Activated CD4-positive, alpha-beta T cell treated with anti-CD3 and anti-CD28 coated beads for 48 hours (primary cell): ENCODE measurements at places on chromosomes 5 and 9.

GRCh38 chr5:74243634-74244033 lies 396.9 kb downstream of the ENC1 start:
- no peak for DNase-seq

DNA sequence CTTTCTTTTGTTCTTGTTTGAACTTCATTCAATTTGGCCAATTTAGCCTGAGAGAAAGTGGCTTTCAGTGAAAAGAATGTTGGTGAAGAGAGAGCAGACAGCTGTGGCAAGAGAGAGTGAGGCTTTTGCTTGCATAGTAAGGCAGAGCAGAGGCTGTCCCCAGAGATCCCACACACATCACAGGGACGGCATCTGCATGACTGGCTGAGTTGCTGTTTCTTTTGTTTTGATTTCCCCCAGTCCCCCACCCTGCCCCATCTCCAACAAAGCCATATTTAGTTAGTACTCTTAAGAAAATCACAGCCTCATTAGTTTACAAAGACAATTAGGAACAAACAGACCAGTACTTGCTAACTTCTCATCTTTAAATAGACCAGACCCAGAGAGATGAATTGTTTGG lies 363.9 kb upstream of the SEMA6A start:
- no peak for DNase-seq

- no peak for DNase-seq
Observed at GRCh38 chr9:122076117-122076516, 17.0 kb downstream of the TTLL11 start.

DNA sequence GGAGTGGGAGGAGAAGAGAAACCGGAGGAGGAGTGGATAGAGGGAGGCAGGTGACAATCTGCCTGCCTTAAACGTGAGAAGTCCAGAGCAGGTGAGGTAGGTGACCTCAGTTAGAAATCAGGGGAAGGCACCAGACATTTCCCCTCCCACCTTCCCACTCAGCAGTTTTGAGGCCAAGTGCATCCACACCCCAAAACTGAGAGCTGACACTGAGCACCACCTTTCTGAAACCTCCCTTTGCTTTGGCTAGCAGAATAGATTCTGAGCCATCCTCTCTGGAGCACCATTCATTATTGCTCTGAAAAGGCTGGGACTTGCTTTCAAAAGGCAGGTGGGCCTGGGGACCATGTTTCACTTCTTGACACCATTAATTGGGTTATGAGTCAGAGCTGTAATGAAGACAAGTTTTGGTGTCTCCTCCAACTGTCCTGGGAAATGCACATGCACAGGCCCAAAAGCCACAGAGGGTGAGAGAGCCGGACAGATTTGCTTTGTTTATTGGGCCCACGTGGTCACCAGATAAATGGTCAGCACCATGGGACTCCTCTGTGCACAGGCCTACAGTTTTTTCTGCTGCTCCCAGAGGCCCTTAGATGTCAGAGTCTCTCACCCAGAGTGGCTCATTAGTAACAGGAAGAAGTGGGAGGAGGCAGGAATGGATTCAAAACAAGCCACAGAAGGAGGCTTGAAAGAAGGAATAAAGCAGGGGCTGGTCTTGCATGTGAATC lies 314.7 kb downstream of the TLE1 start:
- DNase-seq: no peak

- DNase-seq: no peak
Observed at GRCh38 chr9:127506117-127506813, 55.0 kb downstream of the LRSAM1 start.

DNA sequence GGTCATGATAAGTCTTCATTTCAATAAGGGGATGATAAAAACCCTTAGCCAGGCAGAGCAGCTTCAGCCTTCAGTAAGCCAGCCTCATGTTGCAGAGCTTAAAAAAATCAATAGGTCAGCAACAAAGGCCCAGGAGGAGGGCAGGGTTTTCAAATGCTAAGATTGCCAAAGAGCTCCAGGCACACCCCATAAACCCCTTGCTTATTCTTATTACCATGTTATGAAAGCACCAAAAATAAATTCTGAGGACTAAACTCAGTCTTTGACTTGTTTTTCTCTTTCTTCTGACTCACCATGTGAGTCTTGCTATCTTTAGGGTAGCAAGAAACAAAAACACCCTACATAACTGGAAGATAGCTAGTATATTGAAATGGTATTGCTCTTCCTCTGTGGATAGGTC lies 317.1 kb downstream of the KCTD16 start:
- DNase-seq: no peak

- DNase-seq: no peak
Observed at GRCh38 chr5:55694152-55694830, 17.8 kb downstream of the SLC38A9 start.
